ENCODE measurements at places on chromosomes 1 and 21.

GRCh38 chr1:33740040-33740744, 123.7 kb upstream of the HMGB4 start:
- no peak for DNase-seq

GRCh38 chr1:240562111-240562590, 49.8 kb downstream of the GREM2 start:
- DNase-seq: peak; percentile 70

- DNase-seq: no peak
Measured at GRCh38 chr1:21702780-21703179, 33.6 kb upstream of the RAP1GAP start.

GRCh38 chr1:27960762-27961645, 1.2 kb downstream of the XKR8 start:
- DNase-seq: no peak

GRCh38 chr1:83813576-83813975, 185.4 kb downstream of the TTLL7 start:
- peak; percentile 7 for DNase-seq

DNA sequence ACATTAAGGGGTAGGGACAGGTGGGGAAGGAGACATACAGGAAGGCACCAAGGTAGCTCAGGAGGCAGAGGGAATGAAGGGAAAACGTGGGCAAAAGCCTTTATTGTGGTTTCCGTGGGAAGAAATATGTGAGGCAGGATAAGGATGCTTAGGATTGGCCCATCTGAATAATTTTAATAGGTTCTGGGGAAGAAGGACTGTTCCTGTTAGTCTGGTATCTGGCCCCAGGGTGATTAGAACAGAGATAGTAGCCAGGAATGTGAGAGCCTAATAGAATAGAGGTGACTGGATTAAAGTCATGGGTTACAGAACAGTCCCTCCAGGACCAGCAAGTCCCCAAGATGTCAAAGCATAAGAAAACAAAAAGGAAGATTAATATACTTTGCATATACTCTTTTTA, 545.2 kb upstream of the CAMK1G start:
- DNase-seq: no peak

- DNase-seq: no peak
Measured at GRCh38 chr1:28343405-28343804, 14.6 kb downstream of the MED18 start.

DNA sequence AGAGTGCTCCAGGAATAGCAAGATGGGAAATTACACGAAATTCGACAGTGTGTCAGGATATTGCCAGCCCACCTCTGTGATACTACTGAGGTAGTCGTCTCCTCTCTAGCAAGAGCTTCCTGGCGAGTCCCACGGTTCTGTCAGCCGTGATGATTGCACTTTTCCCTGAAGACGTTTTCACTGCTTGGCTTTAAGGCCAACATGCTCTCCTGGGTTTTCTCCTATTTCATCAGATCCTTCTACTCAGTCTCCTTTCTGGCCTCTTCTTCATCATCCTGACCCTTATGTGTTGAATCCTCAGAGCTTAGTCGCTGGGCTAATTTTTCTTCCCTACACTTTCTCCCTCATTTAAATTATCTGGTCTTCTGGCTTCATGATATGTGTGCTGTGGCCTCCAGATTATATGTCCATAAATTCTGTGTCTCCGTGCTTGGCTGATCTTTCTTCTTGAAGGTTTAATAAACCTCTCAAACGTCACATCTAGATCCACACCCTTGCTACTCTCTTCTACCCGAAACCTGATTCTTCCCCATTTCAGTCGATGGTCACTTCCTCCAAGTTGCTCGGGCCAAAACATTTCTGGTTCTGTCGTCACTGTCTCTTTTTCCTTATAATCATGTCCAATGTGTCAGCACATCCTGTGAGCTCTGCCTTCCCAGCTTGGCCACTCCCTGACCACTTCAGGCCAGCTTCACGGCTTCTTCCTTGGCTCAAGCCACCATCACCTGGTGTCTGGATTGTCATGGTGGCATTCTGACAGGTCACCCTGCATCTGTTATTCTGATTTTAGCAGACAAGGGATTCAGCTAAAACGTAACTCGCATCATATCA, 12.2 kb downstream of the OR2B11 start:
- DNase-seq: no peak

GRCh38 chr1:15975358-15975804, 520 bp downstream of the ZBTB17 start:
- DNase-seq: no peak

DNA sequence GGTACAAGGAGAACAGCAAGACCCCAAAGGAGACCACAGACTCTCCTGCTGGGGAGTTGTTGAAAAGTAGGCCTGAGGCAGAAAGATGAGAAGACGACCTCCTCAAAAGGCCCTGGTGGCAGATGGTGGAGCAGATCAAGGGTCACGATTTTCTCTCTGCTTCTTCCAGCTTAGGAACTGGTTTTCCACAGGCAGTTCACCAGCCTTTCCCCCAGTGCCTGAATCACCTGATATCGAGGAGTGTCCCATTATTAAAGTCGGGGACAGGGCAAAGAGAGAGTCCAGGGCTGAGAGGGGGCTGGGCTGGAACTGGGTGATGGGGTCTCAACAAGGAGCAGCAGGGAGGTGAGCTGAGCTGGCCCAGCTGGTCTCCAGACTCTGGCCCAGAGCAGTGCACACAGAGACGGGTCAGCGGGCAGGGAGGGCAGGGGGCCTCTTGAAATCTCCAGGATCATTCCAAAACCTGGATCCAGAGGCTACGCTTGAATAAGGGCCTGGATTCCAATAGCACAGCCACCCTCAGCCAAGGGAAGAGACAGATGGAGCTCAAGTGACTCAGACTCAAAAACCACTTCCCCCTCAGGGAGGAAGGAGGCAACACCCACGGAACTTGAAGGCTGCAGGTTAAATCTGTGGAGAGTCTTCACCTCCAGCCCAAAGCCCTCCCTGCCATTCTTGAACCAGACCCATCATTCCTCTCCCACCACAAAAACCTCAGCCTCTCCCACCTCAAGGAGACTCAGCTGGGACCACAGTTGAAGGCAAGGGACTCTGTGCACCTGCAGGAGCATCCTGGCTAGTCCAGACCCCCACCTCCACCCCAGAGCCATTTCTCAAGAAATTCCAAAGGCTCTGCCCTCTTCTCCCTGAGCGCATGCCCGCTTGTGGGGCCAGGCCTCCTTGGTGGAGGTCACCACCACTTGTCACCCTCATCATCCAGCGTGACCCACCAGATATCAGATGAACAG, at the start of gene S100A5:
S100A5 (minus strand) TSS at position 541 of the 968 bp plus-strand sequence. CDS start 743 bp downstream, outside the sequence.
- no peak for DNase-seq

GRCh38 chr1:179937668-179938254, 16.8 kb upstream of the CEP350 start:
- no peak for DNase-seq

- no peak for DNase-seq
Measured at GRCh38 chr1:34915521-34915920, 13.9 kb downstream of the DLGAP3 start.

GRCh38 chr1:26781206-26781825, 6.4 kb upstream of the PIGV start:
- DNase-seq: no peak

GRCh38 chr1:24855474-24855873, 74.6 kb downstream of the RUNX3 start:
- no peak for DNase-seq

All from NCI-H1436 treated with DMSO at 0.1 percent for 48 hours (cell line).